ENCODE measurements at places on chromosomes 2 and 18. TPM values are rescaled to one million over a fixed set of nuclear protein-coding genes. Genes with fewer than 3 reads are reported as not detected.

The SKOR2 gene
- not detected for total RNA-seq

The MEP1B gene
- not detected for total RNA-seq

The MRPL19 gene
- 76.6 TPM for total RNA-seq

The STARD6 gene
- not detected for total RNA-seq

The SLC30A3 gene
- total RNA-seq, result 0.19 TPM

- no peaks in the 10 kb centered on the region for H3K4me1 ChIP-seq
- H3K27me3 ChIP-seq, result no peaks in the 10 kb centered on the region
- H3K4me3 ChIP-seq, result no peak overlapping the region
- no peak for DNase-seq
- H3K36me3 ChIP-seq, result no peaks in the 10 kb centered on the region
Observed at GRCh38 chr2:222494104-222494739, 69.9 kb downstream of the SGPP2 start.

GRCh38 chr2:29000956-29001355, 19.9 kb downstream of the TOGARAM2 start:
- no peak overlapping the region for H3K4me3 ChIP-seq
- no peaks in the 10 kb centered on the region for H3K4me1 ChIP-seq
- no peaks in the 10 kb centered on the region for H3K36me3 ChIP-seq
- H3K27ac ChIP-seq, result no peak overlapping the region

All from Karpas-422 (cell line).